ENCODE measurements at places on chromosomes 2 and 18. TPM values are rescaled to one million over a fixed set of nuclear protein-coding genes. Genes with fewer than 3 reads are reported as not detected.

DNA sequence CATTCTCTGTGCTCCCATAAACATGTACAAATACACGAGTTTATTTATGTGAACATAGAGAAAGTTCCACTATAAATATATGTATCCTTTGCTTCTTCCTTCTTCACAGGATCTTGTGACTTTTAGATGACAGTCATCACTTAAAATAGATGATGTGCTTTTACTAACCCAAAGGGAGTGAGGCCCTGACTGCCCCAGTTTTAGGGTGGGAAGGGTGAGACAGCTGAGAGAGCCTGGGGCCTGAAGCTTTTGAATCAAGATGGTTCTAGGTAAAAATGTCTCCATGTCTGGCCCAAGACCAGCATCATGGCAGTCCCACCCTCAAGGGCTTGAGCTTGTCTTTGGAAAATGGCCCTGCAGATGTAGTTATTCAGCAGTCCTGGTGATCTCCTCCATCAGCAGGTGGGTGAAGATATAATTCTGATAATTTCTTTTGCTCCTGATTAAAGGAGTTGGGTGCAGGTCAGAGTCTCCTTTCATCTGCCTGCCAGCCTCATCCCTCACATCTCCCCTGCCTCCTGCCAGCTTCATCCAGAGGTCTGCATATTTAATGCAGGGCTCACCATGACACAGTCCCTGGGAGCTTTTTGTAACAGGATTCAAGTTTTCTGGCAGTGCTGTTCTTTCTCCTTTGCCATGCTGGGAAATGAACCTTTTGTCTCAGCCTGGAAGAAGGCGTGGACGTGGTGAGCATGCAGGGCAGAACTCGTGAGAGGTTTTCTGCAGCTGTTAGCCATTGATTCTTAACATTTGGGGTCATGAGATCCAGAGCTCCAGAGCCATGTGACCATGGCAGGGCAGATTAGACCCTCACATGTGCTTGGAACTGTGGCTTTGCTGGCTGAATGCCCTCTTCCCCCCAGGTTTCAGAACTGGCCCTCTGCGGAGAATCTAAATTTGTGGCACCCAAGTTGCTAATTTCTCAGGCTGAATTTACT, 2.7 kb downstream of the HRH4 start:
- H3K27ac ChIP-seq: no peak overlapping the region
- no peaks in the 10 kb centered on the region for H3K27me3 ChIP-seq
- H3K4me1 ChIP-seq: no peaks in the 10 kb centered on the region
- no peak for DNase-seq
- H3K36me3 ChIP-seq: no peaks in the 10 kb centered on the region

DNA sequence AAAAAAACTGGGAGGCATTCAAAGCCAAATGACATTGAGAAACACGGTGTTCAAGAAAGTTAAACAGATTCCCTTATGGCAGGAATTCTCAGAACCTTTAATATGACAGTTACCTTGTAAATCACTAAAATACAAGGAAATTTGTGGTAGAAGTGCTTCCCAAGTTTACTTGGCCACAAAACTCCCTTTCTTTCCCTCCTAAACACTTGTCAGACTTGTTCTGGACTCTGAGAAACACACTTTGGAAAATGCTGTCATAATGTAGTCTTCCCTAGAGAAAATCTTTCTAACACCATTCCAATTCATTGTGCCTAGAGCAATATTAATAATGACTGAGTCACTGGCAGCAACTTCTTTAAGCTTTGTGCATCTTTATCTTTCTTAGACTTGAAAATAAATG, 140.4 kb downstream of the ANKRD44 start:
- H3K4me1 ChIP-seq: no peaks in the 10 kb centered on the region
- no peaks in the 10 kb centered on the region for H3K36me3 ChIP-seq
- H3K27ac ChIP-seq: no peak overlapping the region

GRCh38 chr2:118221536-118222272, 133.4 kb downstream of the INSIG2 start:
- H3K36me3 ChIP-seq: no peaks in the 10 kb centered on the region
- DNase-seq: peak; percentile 67

- H3K36me3 ChIP-seq: peaks cover 65% of the 10 kb centered on the region
- no peaks in the 10 kb centered on the region for H3K4me1 ChIP-seq
- H3K27me3 ChIP-seq: no peaks in the 10 kb centered on the region
- no peak overlapping the region for H3K4me3 ChIP-seq
- H3K27ac ChIP-seq: no peak overlapping the region
- no peak for DNase-seq
Measured at GRCh38 chr2:162174746-162175145, 22.7 kb upstream of the GCG start.

DNA sequence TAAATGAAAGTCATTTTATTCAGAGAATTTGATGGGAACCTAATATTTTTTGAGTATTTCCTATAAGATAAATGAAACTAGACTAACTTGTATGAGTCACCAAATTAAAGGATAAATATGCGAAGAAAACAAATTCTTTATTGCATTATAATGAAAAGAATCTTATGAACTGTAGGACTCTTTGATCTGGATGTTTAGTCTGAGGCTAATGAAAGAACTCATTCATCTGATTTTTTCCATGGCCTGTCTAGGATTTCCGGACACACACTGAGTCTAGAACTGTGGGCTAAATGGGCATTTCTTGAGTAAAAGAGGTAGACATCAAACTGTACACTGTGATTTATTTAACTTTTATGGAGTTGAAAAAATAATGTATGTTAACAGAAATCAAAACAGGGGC, 43.0 kb downstream of the ZNF519 start:
- DNase-seq: no peak
- no peaks in the 10 kb centered on the region for H3K27me3 ChIP-seq
- no peaks in the 10 kb centered on the region for H3K36me3 ChIP-seq
- H3K4me1 ChIP-seq: no peaks in the 10 kb centered on the region

The HOXD10 gene
- not detected for total RNA-seq

DNA sequence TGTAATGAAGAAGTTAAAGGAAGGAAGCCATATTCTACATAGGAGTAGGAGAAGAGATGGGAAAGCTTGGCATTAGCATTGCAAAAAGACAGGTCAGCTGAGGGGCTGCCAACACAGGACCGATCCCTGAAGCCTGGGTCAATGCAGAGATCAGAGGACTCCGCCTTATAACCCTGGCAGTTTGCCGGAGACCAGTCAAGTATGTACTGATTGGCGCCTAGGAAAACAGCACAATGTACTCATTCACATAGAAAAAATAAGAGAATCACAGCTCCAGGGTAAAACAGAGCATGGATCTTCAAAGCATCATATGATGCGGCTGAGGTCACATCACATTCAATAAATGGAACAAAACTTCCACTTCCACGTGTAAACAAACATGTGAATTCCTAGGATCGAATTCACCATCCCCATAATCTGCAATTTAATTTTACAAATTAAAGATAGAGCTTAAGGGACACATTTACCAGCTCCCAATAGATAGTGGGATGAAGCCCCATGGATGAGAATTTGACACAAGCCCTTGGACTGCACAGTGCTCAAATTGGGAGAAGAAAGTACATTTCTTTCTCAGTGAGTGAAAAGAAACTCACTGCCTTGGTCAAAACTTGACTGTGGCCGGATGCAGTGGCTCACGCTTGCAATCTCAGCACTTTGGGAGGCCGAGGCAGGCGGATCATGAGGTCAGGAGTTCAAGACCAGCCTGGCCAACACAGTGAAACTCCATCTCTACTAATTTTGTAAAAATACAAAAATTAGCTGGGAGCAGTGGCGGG, 135.0 kb upstream of the KLHL14 start:
- no peaks in the 10 kb centered on the region for H3K27me3 ChIP-seq
- peaks cover 27% of the 10 kb centered on the region for H3K4me1 ChIP-seq

- DNase-seq: no peak
- no peak overlapping the region for H3K4me3 ChIP-seq
- H3K36me3 ChIP-seq: no peaks in the 10 kb centered on the region
- H3K27ac ChIP-seq: no peak overlapping the region
- H3K4me1 ChIP-seq: no peaks in the 10 kb centered on the region
Measured at GRCh38 chr2:121665504-121665903, 16.2 kb upstream of the CLASP1 start.

DNA sequence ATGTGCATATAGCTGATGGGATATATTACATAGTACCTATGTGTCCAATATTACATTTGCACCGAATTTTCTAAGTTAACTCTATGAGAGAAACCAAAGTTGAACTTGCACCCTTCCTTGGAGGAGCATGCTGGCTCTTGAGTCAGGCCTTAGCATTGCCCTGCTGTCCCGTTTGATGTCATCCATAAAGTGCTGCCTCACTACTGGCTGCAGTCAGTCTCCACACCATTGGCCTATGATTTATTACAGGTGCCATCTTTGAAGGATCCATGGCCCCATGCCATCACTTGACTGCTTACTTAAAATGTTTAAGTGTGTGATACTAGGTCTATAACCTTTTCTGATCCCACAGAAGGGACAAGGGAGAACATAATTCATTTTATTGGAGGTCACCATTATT, 249.3 kb upstream of the RBBP8 start:
- H3K36me3 ChIP-seq: no peaks in the 10 kb centered on the region
- H3K27me3 ChIP-seq: no peaks in the 10 kb centered on the region
- H3K4me3 ChIP-seq: no peak overlapping the region

GRCh38 chr2:163345795-163346573, 389.8 kb downstream of the FIGN start:
- H3K4me3 ChIP-seq: no peak overlapping the region
- DNase-seq: peak; percentile 18
- peaks cover 33% of the 10 kb centered on the region for H3K4me1 ChIP-seq
- H3K36me3 ChIP-seq: no peaks in the 10 kb centered on the region
- H3K27me3 ChIP-seq: no peaks in the 10 kb centered on the region
- no peak overlapping the region for H3K27ac ChIP-seq

The TET3 gene
- total RNA-seq: 39.9 TPM

- H3K4me1 ChIP-seq: no peaks in the 10 kb centered on the region
- H3K36me3 ChIP-seq: no peaks in the 10 kb centered on the region
- DNase-seq: peak; percentile 10
- H3K27ac ChIP-seq: no peak overlapping the region
- H3K4me3 ChIP-seq: no peak overlapping the region
Measured at GRCh38 chr2:192087398-192087958, 107.3 kb downstream of the TMEFF2 start.

The GPR45 gene
- total RNA-seq: 0.22 TPM

The SLC9A4 gene
- 0.07 TPM for total RNA-seq

DNA sequence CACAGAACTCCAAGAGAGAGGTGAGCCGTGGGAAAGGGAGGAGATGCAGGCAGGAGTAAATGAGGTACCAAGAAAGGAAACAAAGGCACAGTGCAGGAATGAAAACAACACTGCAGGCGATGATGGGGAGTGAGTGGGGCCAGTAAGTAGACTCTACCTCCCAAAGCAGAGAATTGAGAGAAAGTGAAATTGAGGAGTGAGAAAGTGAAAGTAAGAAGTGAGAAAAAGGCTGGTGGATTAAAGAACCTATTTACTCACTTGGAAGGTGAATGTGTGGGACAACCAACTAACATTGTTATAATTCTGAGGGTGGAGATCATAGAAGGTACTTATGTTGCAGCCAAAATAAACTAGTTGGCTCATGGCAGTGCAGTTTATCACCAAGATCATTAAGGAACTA, 193.1 kb upstream of the TMEM200C start:
- no peaks in the 10 kb centered on the region for H3K27me3 ChIP-seq
- no peak overlapping the region for H3K27ac ChIP-seq
- no peaks in the 10 kb centered on the region for H3K36me3 ChIP-seq
- H3K4me3 ChIP-seq: no peak overlapping the region
- no peaks in the 10 kb centered on the region for H3K4me1 ChIP-seq

GRCh38 chr2:224890372-224890771, 151.9 kb downstream of the DOCK10 start:
- H3K4me1 ChIP-seq: peaks cover 15% of the 10 kb centered on the region
- no peak overlapping the region for H3K4me3 ChIP-seq
- H3K27me3 ChIP-seq: no peaks in the 10 kb centered on the region
- no peak overlapping the region for H3K27ac ChIP-seq
- DNase-seq: no peak
- peaks cover 5% of the 10 kb centered on the region for H3K36me3 ChIP-seq

DNA sequence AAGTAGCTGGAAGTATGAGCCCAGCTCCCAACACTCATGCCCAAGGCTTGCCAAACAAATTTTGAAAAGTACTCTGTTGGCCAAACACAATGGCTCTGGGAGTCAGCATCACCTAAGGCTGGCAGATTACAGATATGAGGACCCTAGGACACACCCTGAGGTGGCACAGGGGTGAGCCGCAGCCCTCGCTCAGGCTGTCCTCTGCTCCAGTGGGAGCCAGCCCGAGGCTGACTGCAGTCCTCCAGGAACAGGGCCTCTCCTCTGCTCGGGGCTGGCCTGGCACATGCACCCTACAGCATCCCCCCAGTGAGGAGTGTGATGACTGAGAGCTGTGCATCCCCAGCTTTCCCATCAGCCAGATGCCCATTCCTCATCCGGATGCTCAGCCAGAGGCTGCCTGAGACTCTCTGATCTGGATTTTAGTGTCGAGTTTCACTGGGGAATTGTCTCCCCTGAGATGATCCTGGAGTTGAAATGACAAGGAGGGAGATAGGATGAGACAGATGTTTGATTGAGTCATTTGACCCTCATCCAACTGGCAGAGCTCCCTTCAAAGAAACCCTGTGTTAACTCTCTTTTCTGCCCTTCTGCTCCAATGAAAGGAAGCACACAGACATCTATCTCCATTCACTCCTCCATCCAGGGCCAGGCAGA, 269.3 kb upstream of the NCKAP5 start:
- peak; percentile 29 for DNase-seq
- H3K36me3 ChIP-seq: no peaks in the 10 kb centered on the region
- H3K4me3 ChIP-seq: no peak overlapping the region
- no peak overlapping the region for H3K27ac ChIP-seq

DNA sequence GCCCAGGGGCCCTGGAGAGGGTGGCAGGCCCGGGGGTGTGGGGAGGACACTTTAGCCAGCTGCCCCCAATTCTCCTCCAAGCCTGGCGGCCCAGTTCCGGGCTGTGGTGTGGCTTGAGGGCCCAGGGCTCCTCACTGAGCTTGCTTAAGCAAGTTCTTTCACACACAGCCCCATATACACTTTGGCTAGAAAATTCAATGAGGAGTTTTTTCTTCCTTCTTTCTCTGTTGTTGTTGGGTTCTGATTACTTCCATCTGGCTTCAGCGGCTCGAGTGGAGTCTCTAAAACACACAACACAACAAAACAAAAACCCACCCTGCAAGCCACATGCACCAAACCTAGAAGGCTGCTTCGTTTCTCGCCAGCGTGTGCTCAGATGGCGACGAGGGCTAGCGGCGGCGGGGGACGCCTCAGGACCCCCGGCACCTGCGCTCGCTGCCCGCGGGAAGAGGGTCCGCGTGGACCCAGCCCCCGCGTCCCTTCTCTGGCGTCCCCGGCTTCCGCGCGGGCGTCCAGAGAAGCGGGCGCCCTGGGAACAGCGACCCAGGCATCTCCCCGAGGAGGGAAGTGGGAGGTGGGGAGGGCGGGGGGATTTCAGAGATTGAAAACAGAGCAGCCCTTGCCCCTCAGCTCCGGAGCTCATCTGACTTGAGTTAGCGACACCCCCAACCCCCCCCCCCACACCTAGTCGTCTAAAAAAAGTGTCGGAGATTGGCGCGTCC, 577 bp upstream of the GLI2 start:
- H3K27me3 ChIP-seq: no peaks in the 10 kb centered on the region
- H3K27ac ChIP-seq: peak overlapping the region; percentile 54
- DNase-seq: no peak
- H3K36me3 ChIP-seq: no peaks in the 10 kb centered on the region

GRCh38 chr2:7133521-7133920, 216.3 kb downstream of the RNF144A start:
- no peaks in the 10 kb centered on the region for H3K4me1 ChIP-seq
- no peaks in the 10 kb centered on the region for H3K36me3 ChIP-seq
- no peaks in the 10 kb centered on the region for H3K27me3 ChIP-seq
- H3K27ac ChIP-seq: no peak overlapping the region
- H3K4me3 ChIP-seq: no peak overlapping the region

The PLGLB1 gene
- 0.59 TPM for total RNA-seq

The SLC19A3 gene
- 0.14 TPM for total RNA-seq

- no peaks in the 10 kb centered on the region for H3K4me1 ChIP-seq
- no peaks in the 10 kb centered on the region for H3K27me3 ChIP-seq
- no peaks in the 10 kb centered on the region for H3K36me3 ChIP-seq
Measured at GRCh38 chr2:190481339-190481738, 53.2 kb downstream of the NEMP2 start.

Measured in astrocyte (in vitro differentiated cells and primary cell).